ENCODE measurements at places on chromosomes 16 and 17.
A peak's percentile ranks its signal among the peaks of the same experiment; 100 is the strongest.

DNA sequence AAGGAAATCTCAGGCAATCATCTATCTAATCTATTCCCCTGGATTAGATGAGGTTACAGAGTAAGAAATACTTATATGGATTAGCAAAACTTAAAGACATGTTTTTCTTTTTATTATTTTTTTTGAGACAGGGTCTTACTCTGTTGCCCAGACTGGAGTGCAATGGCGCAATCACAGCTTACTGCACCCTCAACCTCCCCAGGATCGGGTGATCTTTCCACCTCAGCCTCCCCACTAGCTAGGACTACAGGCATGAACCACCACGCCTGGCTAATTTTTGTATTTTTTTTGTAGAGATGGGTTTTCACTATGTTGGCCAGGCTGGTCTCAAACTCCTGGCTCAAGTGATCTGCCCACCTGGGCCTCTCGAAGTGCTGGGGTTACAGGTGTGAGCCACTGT, 3.3 kb upstream of the NFE2L1 start:
- no peak for DNase-seq

DNA sequence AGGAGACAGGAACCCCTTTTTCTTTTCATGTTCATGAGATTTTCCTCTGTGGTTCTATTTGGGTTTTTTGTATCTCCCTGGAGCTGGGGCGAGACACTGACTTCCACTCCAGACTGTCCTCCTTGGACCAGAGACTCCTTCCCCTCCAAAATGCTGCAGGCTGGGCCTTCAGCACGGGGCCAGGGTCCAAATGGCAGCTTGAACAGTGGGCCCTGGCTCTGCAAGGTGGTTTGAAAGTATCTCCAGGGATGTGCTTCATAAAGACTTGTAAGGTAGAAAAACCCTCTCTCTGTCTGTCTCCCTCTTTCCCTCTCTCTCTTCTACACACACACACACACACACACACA, 236.1 kb downstream of the ZNF423 start:
- no peak for DNase-seq

DNA sequence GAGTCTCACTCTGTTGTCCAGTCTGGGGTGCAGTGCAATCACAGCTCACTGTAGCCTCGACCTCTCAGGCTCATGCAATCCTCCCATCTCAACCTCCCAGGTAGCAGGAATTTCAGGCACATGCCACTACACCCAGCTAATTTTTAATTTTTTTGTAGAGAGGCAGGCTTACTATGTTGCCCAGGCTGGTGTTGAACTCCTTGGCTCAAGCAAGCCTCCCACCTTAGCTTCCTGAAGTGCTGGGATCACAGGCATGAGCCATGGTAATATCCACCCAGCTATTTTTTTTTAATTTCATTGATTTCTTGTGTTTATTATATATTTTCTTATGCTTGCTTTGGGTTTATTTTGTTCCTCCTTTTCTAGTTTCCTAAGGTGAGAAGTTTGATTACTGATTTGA, 33.9 kb upstream of the NACA2 start:
- no peak for DNase-seq

DNA sequence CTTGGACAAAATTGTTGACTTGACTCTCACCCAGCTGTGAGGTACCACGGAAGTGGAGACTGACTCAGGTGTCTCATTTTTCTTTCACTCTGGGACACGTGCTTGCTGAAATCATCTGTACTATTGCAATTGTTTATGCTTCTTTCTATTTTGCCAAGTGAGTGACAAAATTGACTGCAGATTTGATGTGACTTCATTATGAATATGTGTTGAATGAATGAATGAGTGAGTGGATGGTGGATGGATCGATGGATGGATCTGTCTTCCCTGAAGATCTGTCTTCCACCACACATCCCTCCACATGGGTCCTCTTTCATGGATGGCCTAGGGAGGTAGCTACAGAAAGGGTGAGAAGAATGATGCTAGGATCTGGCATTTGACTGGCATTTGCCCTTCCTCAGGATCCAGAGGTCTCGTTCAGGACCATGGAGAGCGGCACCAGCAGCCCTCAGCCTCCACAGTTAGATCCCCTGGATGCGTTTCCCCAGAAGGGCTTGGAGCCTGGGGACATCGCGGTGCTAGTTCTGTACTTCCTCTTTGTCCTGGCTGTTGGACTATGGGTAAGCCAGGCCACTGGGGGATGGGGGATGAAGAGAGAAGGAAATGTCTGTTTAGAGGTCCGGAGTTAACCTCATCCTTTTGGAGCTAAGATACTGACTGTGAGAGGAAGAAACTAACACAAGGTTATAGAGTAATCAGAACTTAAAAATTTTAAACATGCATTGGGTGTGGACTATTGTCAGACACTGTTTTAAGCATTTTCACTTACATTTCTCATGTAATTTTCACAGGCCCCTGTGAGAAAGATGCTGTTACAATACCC, 12.7 kb downstream of the SLC5A11 start:
- peak; percentile 64 for DNase-seq

Data from cardiac fibroblast (primary cell).